ENCODE measurements at places on chromosomes 5 and 9.

- no peak for DNase-seq
These were observed 91.1 kb downstream of the BRINP1 start for GRCh38 chr9:119278171-119278570.

DNA sequence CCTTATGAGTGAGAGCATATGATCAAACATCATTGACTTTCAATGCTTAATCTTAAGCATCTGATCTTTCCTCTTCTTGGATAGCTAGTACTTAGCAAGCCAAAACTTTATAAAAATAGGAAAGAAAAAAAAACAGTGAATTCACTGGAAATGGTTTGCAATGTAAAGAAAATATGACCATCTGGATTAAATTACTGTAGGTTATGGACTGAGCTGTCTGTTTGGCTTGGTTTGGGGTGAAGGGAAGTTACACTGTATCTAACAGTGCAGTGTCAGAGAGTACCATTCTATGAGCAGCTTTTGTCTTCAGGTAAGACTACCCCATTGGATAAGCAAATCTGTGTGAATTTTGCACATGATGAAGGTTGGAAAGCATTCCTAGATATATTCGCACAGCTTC, 151.4 kb downstream of the TLE1 start:
- no peak for DNase-seq

DNA sequence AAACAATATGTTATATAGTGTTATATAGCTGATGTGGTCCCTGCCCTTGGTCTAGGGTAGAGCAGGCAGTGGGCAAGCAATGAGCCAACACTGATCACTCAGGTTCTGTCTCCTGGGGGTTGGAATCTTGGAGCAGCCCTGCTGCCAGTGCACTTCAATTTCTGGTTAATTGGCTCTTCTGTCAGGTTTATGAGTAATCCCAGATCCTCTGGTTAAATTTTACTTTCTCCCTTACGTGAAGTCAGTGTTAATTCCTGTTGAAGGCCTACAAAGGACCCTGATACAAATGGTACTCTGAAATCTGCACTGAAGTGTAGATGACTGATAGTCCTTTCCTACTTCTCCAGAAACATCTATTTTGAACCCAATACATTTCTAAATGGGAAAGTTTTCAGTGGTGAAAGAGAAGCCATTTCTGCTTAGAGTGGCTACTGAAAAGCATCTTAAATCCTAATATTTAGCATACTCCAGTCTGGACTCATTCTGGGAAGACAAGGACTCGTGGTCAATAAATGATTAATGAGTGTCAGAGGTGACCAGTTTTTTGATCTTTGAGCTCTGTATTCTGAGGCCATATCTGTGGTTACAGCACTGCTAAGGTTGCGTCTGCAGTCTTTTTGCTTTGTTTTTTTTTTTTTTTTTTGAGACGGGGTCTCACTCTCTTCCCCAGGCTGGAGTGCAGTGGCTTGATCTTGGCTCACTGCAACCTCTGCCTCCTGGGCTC, 442.4 kb downstream of the KIF4B start:
- no peak for DNase-seq

- DNase-seq, result no peak
These were observed 89.7 kb upstream of the EQTN start for GRCh38 chr9:27386571-27387091.

- DNase-seq, result no peak
These were observed 4.0 kb upstream of the BARHL1 start for GRCh38 chr9:132578367-132578932.

- no peak for DNase-seq
These were observed 186.8 kb downstream of the PALM2AKAP2 start for GRCh38 chr9:109966643-109967368.

GRCh38 chr9:81389569-81389993, 299.8 kb downstream of the TLE1 start:
- DNase-seq, result no peak

DNA sequence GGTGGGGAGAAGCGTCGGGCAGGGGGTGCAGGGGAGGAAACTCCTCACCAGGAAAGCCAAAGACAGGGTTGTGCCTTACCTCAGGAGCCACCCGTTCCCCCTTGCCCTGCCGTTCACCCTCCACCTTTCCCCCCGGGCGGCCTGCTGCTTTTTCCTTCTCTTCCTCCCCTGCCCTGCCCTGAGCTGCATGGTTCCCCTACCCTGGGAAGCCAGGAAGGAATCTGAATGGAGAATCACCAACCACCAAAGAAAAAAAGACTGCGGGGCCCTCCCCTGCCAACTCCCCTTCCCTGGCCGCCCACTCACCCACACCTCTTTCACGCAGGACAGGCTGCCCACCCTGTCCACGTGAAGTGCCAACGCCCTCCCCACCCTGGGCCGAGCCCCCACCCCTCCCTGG, 820 bp upstream of the NFX1 start:
- DNase-seq, result peak; percentile 33

DNA sequence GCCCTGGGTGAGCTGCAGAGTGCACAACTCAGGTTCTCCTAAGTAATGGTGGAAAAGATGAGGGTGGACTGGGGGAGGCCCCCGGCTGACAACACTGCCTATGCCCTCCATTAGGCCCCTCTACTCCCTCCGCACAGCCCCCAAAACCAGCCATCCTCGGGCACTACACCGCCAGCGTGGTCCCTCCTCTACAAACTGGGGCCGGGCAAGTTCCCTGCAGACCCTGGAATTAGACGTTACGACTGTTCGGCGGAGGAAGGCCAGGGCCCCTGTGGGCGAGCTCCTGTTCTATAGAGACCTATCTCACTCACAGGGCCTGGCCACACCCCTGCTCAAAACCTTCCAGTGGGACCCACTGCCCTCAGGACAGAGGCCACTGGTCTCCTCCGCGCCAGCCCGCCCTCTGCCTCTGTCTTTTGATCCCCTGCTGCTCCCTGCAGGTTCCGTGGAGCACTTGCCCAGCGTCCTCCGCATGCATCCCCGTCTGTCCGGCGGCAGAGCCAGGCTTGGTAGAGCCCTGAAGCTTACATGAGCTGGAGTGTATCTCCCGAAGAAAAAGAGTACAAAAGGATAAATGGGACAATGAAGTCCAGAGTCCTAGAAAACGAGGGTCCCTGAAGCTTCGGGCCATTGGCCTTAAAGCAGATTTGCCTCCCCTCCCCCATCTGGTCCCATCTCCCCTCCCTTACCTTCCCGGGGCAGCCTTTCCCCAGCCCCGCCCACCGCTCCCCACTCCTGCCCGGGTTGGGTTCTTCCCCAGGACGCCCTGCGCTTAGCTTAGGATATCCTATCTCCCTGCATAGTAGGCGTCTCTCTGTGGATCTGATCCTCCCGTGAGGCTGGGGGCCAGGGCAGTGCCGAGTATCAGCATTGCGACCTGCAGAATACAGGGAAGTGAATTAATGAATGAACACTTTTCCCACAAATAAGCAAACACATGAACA, 71.3 kb downstream of the HRH2 start:
- no peak for DNase-seq

DNA sequence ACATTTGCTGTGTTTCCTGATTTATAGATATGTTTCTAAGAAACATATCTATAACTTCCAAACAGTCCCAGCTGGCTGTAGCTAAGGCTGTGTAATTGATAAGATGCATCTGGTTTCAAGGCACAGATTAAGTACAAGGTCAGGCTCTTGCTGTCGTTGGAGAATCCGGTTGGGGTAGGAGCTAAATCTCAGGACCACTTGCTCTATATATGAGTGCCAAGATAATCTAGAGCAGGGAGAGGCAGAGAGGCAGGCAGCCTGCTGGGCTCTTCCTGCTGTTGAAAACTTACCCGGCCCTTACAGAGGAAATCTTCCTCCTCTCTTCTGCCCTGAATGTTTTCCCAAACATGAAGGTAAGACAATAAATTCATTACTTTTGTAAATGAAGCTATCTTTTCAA, at the start of gene C7:
C7 (plus strand) TSS at position 234 of the 400 bp plus-strand sequence; CDS start at position 348, 114 bp downstream.
- no peak for DNase-seq

DNA sequence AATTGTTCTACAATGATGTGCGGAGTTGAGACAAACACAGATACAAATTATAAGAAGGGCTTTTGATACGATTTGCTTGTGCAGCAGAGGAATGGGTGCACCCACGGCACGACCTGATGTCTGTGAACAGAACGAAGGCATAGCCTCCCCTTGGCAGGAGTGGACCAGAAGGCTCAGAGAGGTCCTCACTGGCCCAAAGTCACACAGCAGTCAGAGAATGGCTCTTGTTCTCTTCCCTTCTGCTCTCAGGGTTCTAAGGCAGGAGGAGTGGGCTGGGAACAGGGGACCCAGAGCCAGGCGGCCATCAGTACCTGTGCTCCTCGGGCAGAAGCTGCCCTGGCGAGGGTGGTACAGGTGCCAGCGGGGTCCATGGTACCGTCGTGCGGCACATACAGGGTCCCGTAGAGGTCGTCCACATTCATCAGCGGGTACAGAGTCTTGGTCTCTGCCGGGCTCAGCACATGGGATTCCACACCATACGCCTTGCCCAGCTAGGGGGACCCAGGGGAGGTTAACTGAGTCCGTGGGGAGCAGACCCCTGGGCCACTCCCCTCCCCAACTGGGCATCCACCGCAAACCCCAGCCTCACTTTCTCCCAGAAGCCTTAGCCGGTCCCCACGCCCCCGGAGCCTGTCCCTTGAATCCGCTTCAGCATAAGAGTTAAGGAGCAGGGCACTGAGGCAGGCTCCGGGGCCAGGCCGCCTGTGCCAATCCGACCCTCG, 7.0 kb downstream of the SARDH start:
- DNase-seq, result no peak

DNA sequence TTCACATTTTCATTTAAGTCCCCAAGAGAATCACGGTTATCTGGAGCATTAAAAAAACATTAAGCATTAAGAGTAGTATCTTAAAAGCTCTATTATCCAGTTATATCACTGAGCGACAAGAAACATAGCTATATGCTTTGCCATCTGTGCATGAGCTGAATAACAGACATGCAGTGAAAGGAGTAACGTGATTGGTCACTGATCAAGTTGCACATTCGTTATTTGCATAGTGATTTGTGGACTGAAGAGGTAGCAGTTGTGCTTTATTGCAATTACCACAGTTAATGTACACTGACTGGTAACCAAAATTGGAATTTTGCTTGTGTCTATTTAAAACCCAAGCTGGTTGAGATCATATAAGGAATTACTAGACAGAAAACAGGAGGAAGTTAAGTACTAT, 107.4 kb downstream of the MCTP1 start:
- no peak for DNase-seq

- DNase-seq, result no peak
These were observed 232.6 kb downstream of the PRDM9 start for GRCh38 chr5:23740029-23740428.

GRCh38 chr9:77224746-77225312, 47.5 kb downstream of the VPS13A start:
- no peak for DNase-seq

DNA sequence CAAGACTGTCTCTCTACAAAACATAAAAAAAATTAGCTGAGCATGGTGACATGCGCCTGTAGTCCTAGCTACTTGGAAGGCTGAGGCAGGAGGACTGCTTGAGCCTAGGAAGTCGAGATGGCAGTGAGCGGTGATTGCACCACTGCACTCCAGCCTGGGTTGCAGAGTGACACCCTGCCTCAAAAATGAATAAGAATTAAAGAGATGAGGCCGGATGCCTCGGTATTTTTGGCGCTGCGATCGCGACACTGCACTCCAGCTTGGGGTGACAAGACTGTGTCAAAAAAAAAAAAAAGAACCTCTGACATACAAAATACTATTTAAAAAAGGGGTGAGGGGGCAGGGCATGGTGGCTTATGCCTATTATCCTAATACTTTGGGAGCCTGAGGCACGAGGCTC, 7.3 kb downstream of the GPBP1 start:
- peak; percentile 27 for DNase-seq

DNA sequence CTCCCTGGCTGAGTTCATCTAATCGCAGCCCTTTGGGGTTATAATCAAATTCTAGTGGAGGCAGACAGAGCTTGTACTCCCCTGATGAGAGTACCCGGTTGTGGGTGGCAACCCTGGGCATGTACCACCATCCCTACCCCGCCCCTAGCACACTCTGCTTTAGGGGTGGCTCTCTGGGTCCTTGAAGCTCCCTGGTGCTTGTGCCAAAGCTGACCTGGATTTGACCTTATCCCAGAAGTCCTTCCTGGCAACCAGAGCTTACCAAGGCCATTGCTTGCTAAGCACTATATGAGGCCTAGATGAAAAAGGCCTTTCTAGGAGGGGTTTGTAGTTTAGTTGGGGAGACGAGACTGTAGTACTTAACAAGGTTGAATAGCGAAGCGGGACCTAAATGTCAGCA, 72.2 kb downstream of the RGS3 start:
- no peak for DNase-seq

DNA sequence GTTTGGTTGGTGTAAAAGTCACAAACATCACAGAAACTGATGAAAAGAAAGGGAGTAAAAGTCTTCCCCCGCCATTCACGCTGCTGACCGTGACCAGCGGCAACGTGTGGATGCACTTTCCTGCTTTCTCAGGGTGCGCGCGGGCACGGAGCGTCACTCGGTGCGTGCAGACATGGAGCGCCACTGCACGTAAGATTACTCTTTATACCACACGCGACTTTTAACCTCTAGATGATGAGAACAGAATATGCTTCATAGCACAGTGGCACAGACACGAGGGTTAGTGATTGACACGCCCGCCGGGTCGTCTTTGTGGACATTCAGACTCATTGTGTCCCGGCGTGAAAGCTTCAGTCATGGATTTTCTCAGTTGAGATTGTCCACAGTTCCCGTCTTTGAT, 15.7 kb downstream of the CEP72 start:
- no peak for DNase-seq

DNA sequence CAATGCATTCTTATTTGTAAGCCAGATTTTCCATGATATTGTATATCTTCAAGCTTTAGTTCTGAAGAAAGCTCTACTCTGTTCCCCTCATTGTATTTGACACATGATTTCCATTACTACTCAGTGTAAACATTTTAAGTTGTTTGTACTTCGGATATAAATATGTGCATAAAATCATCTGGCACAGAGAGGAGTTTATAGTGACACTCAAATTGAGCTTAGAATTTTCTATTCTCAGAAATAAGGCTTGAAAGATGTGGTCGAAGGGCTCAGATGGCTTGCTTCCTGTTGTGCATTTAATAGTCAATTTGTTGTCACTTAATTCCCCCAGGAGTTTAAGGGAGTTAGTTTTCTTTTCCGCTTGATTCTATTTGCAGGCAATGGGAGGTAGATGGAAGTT, 88.8 kb downstream of the PPIC start:
- DNase-seq, result no peak

DNA sequence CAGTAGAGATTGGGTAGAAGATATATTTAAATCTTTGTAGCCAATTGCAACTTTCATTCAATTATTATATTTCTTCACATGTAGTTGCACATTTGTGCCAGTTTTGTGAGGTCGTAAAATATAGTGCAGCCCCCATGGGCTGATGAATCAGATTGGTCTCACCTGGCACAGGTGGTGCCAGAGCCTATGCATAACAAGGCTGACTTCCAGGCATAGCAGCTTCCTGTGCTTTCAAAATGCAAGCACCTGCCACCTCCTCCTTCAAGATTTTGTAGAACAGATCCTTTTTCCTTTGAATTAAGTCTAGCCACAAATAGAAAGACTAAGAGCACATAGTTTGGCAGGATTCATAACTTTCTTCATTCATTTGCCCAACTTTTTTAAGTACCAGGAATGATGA, 87.1 kb downstream of the STARD4 start:
- no peak for DNase-seq

- no peak for DNase-seq
These were observed 9.6 kb downstream of the KIAA1958 start for GRCh38 chr9:112496074-112496722.
